ENCODE measurements at places on chromosomes 13 and 19. TPM values are rescaled to one million over a fixed set of nuclear protein-coding genes. Genes with fewer than 3 reads are reported as not detected.
A peak's percentile ranks its signal among the peaks of the same experiment; 100 is the strongest.

The MIR17HG gene
- 21.8 TPM for total RNA-seq

The CGB3 gene
- 6.1 TPM for total RNA-seq

The KRTDAP gene
- total RNA-seq, result 2.0 TPM

The LILRB4 gene
- total RNA-seq, result not detected

The MUC16 gene
- 342 TPM for total RNA-seq

The SPRYD7 gene
- 6.0 TPM for total RNA-seq

The ZNF460 gene
- total RNA-seq, result 66.1 TPM

The CGB5 gene
- total RNA-seq, result not detected

The SLC1A6 gene
- 6.4 TPM for total RNA-seq

The TEKTIP1 gene
- 3.4 TPM for total RNA-seq

The NR2F6 gene
- total RNA-seq, result 70.9 TPM

The SLC7A10 gene
- not detected for total RNA-seq

DNA sequence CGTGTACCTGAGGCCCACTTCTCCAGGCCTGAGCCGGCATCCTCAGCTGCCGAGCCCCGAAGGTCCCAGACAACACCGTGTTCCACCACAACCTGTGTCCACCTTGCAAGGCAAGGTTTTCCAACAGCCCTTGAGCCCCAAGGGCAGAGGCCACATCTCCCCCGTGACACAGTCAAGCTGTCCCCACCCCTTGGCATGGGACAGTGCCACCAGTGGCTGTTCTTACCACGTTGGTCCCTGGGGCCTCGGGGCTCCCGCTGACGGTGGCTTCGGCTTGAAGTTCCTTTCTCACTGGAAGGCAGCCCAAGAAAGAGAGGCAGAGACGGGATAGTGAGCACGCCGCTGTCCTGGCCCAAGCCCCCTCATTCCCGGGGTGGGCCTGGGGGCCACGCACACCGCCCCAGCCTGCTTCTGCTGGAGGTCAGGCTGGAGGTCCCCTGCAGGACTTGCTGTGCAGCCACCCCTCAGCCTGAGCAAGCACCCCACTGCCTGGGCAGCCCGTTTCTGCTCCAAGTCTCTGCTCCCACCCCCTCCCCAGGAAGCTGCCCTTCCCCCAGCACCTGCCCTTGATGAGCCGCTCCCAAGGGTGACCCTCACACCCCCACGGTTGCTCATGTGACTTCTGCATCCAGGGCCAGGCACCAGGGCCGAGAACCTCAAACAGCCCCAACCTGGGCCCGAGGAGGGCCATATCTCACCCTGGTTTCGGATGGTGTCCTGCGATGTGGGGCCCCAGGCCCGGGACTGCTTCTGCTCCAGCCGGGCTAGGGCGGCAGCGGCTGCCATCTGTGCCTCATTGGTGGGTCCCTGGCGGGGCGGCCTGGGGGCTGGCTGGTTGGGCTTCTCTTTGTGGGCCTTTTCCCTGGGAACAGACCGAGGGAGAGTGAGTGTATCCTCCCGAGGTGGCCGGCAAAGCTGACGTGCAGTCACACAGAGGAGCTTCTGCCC lies 4.1 kb downstream of the UBXN6 start:
- DNase-seq, result no peak

- no peak for DNase-seq
Observed at GRCh38 chr13:30565658-30566057, 52.1 kb upstream of the USPL1 start.

DNA sequence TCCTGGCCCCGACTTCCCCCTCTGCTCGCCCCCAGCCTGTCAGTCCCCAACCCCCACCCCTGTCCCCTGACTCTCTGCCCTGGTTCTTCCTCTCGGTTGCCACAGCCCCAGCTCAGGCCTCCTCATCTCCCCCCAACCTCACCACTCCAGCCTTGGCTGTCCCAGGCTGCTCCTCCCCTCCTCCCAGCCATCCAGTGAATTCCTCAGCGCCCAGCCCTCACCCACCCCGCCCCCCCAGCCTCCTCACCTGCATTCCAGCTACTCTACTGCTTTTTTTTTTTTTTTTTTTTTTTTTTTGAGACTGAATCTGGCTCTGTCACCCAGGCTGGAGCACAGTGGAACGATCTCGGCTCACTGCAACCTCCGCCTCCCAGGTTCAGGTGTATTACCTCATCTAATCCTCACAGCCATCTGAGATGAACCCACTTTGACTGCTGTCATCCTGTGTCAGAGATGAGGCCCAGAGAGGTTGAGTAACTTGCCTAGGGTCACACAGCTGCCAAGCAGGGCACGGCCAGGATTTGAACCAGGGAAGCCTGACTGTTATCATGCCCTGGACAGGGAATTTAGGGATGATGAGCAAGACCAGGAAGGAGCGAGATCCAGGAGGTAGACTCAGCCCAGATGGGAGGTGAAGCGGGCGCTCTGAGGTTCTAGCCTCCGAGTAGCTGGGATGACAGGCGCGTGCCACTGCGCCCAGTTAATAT lies 2.6 kb downstream of the SULT2B1 start:
- no peak for DNase-seq

- DNase-seq, result no peak
Observed at GRCh38 chr13:93805736-93806135, 579.1 kb downstream of the GPC6 start.

GRCh38 chr13:79799059-79799867 lies 318.3 kb downstream of the NDFIP2 start:
- no peak for DNase-seq

- DNase-seq, result peak; percentile 87
Observed at GRCh38 chr19:30227661-30228112, 144.5 kb upstream of the ZNF536 start.

DNA sequence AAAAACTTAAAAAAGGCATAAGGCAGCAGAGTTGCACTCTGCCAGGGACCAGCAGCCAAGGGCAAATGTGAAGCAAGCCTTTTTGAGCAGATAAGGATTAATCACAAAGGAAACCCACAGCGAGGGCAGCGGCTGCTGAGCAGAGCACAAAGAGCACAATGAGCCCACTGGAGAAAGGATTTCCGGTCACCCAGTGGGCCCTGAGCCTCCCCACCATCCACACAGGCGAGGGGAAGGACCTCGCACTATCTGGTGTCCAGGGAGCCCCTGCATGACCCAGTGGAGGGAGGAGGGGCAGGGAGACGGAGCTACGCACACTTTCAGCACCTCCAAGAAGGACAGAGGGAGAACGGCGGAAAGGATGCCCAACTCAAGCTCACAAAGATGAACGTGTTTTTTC lies 40.0 kb downstream of the COL4A1 start:
- peak; percentile 55 for DNase-seq

- DNase-seq, result no peak
Observed at GRCh38 chr13:99922631-99923404, 48.7 kb downstream of the ZIC5 start.

DNA sequence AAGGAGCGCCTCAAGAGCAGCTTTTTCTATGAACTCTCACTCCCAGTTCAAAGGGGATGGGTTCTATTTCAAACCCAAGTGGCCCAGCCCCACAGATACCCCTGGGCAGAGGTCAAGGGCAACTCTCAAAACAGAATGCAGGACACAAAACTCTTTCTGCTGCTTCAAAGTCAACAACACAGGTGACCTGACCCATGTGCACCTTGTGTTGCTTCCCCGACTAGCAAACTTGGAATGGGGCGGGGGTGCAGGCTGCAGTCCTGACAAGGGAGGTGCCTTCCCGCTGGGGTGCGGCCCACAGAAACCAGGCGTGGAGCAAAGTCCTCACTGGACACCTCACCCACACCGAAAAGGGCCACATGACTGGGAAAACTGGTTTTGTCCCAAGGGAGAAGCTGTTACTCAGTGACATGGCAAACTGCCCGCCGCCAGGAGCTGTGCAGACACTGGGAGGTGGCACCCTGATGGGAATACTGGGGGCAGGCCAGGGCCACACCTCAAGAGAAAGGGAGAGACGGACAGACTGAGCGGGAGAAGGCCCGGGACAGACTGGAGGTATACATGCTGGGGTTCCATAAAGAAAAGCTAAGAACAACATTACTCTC lies 17.4 kb downstream of the ZC3H4 start:
- DNase-seq, result no peak

GRCh38 chr13:80584306-80584705 lies 243.4 kb upstream of the SPRY2 start:
- DNase-seq, result no peak

DNA sequence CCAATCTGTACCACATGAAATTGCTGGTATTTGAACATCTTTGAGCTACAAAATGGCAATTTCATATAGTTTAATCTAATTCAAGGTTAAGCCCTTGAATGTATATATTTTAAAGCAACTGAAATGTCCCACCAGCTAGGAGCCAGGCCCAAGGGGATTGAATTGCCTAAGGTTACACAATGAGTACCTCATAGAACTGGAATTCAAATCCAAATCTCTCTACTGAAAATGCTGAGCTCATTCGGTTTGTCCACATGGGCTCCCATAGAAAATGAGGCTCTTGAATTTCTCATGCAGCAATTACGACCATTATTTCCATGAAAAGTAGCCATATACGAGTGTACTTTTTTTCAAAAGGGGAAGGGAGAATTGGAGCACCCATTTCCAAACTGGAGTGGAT lies 31.5 kb upstream of the FNDC3A start:
- no peak for DNase-seq

GRCh38 chr13:79802389-79803085 lies 321.6 kb downstream of the NDFIP2 start:
- DNase-seq, result no peak

DNA sequence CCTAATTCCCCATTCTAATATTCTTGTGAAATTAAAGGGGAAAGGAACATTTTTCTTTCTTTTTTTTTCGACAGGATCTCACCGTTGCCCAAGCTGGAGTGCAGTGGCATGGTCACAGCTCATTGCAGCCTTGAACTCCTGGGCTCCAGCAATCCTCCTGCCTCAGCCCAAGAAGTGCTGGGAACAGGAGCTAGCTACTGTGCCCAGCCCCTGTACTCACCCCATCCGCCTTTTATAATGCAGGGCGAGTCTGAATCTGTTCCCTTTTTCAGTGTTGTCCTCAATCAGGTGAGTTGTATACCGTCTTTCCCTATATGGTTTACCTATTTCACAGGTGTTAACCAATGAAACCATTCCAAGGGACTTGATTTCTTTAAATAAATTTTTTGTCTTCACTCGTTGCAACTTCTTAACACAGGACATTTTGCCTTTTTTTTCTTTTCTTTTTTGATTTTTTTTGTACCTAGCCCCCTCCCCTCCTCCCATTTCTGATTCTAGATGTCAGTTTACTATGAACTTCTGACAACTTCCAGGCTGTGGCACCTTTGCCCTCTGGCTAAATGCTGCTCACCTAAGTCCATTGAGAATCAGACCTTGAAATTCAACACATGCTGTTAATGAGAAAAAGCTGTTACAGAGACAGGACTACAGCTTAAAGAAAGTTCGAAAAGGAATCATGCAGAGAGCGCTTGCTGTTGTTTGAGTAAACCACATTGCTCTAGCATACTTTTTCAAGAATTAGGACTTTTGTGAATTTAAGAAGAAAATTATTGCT lies 562.1 kb upstream of the KLF12 start:
- no peak for DNase-seq

DNA sequence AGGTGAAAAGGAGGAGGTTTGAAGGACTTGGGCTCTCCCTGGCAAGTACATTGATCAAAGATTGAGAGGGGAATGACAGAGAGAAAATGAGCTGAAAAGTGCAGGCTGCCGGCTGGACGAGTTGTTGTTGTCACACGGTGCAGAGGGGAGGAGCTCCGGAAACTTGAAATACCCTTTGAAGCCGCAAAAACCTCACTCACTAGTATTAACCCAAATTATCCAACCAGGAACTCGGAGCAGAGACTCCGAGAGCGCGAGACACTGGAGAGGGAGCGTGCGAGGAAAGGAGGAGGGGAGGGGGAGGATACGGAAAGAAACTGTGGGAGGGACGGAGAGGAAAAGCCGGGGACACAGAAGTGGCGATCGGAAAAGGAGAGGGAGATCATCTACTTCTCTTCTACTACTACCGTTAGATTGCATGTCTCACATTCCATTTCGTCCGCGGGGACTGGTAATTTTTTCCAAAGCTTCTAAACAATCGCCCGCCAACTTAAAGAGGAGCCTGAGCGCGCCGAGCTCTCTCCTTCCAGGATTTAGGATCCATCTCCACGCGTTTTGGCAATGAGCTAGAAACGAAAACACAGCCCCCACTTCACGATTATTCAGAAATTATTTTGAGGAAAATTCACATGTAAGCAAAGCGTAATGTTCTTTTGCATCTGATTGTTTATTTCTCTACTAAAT lies at the start of gene DACH1:
DACH1 (minus strand) TSS at position 74 of the 684 bp plus-strand sequence.
- peak; percentile 76 for DNase-seq

DNA sequence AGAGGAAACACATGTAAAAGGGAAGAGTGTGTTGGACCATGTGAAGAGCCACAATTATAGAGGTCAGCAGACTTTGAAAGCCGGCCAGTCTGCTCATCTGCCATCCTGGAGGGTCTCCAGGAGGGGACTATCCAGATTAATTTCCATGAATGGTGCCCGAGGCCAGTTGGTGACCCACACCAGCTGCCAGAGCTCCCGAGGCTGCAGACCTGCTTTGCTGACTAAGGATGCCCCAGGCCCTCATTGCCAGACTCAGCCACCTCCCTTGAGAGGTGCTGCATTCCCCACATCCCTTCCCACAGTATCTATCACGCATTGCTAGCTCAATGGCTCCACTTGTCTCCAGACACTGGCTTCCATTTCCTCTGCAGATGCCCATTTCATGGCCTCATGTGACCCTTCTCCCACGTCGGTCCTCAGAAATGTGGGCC lies 110.3 kb downstream of the NALCN start:
- no peak for DNase-seq

GRCh38 chr19:35299523-35300338 lies 7.8 kb downstream of the MAG start:
- no peak for DNase-seq

- no peak for DNase-seq
Observed at GRCh38 chr19:15524781-15525180, 16.5 kb downstream of the CYP4F22 start.

DNA sequence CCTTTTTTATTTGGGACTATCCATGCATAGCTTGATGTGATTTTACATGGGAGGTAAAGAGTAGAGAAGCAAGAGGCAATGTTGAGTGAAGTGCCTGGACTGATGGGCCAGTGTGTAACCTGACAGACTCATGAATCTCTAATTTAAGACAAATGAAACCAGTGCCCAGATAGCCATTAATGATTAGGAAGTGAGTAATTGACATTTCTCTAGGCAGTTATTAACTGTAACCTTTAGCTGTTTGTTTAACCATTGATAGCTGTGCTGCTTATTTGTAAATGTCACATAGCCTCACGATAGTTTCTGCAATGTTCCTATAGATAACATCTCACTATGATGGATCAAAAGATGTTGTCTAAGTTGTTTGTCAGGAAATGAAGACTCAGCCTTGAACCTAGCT lies 1047.5 kb upstream of the SPRY2 start:
- no peak for DNase-seq

GRCh38 chr19:17296976-17297375 lies 6.2 kb downstream of the ABHD8 start:
- DNase-seq, result no peak

- DNase-seq, result no peak
Observed at GRCh38 chr13:26539738-26540292, 17.7 kb upstream of the WASF3 start.

DNA sequence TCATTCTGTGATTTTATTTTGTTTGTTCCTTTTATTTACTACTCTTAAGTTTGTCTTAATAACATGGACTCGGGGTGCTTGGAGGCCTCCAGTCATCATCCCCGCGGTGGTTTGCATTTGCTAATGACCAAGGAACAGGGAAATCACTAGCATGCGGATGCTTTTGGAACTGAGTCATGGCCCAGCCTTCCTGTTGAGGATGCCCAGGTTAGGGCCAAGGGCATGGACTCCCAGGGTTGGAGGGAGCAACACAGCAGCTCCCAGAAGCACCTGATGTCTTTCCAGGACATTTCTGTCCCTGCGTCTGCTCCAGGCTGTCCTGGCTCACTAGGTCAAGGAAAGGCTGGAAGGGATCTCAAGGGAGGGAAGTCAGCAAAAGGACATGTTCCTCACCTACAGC lies 423.7 kb upstream of the TSHZ3 start:
- DNase-seq, result no peak

All from type B pancreatic cell (in vitro differentiated cells).